ENCODE measurements at places on chromosomes 6 and 20.

GRCh38 chr6:82030761-82031503 lies 216.6 kb downstream of the IBTK start:
- no peak for DNase-seq

DNA sequence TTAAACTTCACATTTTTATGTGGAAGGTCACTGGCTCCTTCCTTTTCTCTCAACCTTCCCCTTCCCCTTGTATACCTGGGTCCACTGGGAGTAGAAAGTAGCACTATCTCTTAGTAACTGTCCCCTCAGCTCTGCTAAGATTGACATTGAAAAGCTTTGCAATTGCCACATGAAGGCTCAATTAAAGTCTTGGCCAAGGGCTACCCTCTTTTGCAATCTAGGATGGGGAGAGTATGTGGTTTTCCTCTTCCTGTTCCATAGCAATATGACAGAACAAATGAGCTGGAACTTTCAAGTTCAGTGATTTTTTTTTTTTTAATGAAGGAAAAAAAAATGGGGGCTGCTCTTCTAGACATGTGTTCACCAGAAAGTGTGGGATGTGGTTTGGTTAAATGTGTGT lies 37.1 kb downstream of the PROKR2 start:
- no peak for DNase-seq

GRCh38 chr20:21358737-21359136 lies 38.6 kb downstream of the NKX2-4 start:
- DNase-seq, result no peak

- no peak for DNase-seq
Measured at GRCh38 chr20:56731476-56731875, 102.4 kb downstream of the TFAP2C start.

DNA sequence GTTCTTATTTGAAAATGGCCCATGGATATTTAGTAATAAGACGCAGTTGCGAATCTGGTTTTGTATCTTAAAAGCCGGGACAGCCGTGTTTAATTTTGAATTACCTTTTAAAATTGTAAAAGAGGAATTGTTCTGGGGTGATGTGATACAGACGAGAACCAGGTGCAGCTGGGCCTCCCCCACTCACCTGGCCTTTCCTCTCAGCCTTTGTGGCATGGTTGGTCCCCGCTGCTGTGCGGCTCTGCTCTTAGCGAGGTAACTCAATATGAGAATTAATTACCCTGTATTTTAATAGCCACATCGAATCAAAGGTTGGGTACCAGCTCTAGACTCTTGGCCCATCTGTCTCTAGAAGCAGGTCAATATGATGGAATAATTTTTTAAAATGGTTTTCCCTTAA lies 56.5 kb upstream of the DACT2 start:
- DNase-seq, result no peak

DNA sequence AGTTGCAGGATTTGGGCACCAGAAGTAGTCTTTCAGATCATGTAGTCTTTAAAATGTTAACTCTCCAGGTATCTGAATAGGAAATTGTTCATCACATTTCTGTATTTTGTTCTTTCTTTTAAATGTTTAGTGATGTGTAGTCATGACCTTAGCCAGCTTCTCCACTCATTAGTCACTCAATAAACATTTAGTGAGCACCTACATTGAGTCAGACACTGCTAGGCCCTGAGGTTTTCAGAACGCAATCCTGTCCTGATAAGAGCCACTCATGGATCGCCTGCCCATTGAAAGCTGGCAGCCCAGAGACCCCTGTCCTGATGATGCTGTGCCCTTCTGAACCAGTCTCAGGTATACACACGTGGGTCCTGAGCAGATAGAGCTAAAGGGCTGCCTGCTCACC lies 163.4 kb upstream of the HEY2 start:
- peak; percentile 66 for DNase-seq

DNA sequence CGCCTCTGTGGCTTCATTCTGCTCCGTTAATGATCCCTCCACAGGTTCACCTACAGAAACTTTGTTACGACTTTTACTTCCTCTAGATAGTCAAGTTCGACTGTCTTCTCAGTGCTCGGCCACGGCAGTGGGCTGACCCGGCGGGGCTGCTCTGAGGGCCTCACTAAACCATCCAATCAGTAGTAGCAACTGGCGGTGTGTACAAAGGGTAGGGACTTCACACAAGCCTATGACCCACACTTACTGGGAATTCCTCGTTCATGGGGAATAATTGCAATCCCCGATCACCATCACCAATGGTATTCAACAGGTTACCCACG lies 1959.2 kb upstream of the DEFB115 start:
- no peak for DNase-seq

DNA sequence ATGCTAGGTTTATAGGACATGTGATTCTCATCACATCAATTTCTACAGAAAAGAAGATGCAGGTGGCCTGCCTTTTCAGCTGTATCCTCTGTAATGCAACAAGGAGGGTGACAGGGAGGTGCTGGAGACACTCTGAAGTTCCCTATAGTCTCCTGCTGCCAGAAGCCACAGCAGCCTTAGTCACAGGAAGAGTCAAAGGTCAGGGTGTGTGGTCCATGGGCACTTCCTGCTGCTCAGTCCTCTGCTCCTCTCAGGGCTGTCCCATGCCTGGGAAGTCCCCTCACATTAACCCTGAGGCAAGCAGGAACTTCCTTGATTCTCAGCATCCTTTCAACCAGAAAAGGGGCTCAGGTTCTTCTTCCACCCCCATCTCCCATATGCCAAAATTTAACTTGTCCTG lies 144.8 kb upstream of the FOXA2 start:
- DNase-seq, result no peak

DNA sequence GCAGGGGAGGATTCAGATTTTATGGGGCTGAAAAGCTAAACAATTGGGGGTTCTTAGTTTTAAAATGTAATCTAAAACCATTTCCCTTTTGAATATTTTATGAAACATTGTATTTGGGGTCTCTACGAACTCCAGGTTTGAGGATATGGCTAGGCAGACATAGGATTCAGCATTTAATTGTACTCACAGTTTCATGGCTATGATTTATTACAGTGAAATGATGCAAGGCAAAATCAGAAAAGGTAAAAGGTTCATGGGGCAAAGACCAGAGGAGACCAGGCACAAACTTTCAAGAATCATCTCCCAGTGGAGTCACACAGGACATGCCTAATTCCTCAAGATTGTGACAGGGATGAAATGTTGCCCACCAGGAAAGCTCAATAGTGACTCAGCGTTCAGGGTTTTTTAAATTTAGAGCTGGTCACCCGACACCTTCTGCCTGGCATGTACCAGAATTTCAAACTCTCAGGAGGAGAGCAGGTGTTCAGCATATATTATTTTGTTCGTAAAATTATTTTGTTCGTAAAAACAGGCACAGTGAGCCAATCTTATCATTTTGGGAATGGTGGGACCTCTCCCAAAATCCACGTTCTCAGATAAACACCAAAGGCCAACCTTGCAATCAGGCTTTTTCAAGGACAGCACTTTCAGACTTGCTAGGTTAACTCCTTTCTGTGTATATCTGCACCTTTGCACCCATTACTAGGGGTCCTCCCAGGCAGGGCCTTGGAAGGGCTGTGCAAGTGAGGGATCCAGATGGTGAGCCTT lies 270.3 kb downstream of the NKAIN2 start:
- DNase-seq, result no peak

- no peak for DNase-seq
Measured at GRCh38 chr6:166201878-166202277, 34.2 kb upstream of the TBXT start.

- DNase-seq, result no peak
Measured at GRCh38 chr6:112241820-112242429, 12.4 kb downstream of the LAMA4 start.

DNA sequence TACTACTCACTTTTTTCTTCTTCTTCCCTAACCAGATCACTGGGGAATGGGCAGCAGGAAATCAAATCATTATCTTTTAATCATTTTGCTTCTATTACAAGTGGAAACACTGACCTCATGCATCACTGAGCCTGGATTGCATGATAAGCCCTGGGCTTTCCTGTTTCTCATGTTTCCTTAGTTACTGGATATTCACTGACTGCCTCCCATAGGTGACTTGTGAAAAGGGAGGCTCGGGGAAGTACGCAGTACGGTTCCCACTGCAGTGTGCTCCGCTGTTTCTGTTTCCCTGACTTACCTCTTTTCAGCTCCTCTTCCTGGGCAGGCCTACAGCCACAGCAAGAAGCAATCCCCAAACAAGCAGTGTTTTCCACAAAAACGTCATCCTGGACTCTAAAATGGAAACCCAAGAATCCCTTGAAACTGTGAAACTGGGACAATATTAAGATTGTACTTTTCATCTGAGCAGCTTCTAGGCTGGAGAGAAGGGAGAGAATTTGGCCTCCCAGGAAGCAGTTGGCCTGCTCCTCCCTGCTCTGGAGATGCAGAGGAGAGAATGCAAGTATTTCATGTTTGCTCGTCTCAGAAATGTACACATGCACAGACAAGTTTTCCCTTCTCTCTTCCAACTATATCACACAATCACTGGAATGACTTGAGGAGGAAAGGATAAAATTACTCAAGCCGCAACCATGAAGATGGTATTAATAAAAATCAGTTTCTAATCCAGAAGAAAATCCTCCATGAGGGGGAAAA lies 13.1 kb downstream of the BTNL2 start:
- no peak for DNase-seq

DNA sequence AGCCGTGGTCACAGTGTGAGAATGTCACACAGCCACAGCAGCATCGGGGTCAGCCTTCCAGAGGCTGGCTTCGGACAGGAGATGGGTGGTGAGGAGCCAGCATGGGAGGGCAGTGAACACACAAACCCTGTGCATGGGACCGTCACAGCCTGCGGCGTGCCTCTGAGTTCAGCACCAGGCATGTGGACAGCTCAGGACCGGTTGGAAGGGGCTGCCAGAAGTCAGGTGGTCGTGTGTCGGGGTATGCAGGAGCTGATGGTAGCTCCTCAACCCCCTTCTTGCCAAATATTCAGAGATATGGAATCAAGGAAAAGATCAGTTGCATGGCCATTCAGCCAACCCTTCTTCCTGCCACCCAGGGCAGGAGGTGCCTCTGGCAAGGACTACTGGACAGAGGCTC lies 28.2 kb downstream of the MYT1 start:
- no peak for DNase-seq

- no peak for DNase-seq
Measured at GRCh38 chr6:92967362-92967761, 452.0 kb downstream of the EPHA7 start.

DNA sequence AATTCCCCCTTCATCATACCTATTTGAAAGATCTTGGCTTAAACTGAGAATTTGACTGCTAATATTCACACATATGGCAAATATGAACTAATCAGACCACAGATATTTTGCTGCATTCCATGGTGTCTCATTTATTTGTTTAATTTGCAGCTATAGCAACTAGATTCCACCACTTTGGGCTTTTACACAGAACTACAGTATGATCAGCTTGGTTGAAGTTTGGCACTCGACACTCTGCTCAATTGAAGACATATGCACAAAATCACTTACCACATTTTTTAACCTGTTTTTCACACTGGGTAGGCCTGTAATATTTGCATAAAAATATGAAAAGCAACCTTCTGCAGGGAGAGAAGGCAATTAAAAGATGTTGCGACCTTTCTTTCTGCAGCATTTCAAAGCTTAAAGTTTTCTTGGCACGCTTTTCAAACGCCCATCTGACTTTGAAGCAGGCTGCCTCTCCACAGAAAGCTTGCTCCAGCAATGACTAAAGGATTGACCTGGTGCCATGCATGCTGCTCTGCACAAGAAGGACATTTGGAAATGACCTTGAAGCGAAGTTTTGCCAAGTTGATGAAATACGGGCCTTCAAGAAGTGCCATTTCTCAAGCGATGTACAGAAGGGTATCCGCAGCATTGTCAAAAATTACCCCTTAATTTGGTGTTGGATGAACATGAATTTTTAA lies 126.7 kb downstream of the AIG1 start:
- peak; percentile 89 for DNase-seq

GRCh38 chr6:19896693-19897010 lies 59.5 kb downstream of the ID4 start:
- DNase-seq, result no peak

- no peak for DNase-seq
Measured at GRCh38 chr6:138862456-138862855, 66.6 kb downstream of the ECT2L start.

DNA sequence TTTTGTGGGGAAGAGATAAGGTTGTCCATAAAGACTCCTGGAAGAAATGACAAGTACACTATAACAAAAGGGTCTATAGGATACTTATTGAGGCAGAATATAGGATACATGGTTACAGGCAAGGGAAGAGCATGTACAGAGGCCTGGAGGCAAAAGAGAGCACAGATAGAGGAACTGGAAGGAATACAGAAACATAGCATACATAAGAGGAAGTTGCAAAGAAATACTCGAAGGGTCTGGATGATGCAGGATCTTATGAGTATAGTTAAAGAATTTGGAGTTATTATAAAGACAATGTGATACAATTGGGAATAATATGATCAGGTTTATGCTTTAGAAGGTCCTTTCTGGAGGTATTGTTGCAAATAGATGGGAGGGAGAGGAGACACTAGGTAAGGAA lies 592.7 kb upstream of the POU3F2 start:
- DNase-seq, result no peak

- DNase-seq, result no peak
Measured at GRCh38 chr6:111854683-111855082, 18.6 kb downstream of the FYN start.

GRCh38 chr20:6178537-6178936 lies 55.7 kb upstream of the FERMT1 start:
- DNase-seq, result peak; percentile 62

DNA sequence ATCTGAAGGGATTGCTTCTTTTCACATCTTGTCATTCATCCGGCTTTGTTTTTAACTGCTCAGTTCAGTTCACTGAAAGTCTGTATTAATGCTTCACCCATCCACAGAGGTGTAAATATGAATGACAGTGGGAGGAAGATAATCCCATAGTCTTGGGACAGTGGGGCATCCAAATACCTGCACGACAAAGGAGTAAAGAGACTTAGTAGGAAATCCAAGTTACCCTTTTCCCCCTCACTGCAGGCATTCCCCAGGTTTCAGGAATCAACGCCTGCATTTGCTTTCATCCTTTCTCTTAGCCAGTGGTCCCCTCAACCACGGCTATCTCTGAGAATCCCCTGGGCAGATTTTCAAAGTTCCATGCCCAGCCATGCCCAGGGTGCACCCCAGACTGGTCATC lies 110.2 kb downstream of the MYLK4 start:
- no peak for DNase-seq

GRCh38 chr6:34771727-34772126 lies 14.4 kb downstream of the SNRPC start:
- DNase-seq, result peak; percentile 72

GRCh38 chr6:139146317-139146726 lies 11.4 kb downstream of the HECA start:
- no peak for DNase-seq

GRCh38 chr6:5866547-5867051 lies 140.1 kb downstream of the NRN1 start:
- peak; percentile 52 for DNase-seq

GRCh38 chr20:34891166-34892062 lies 15.0 kb downstream of the ACSS2 start:
- peak; percentile 47 for DNase-seq

DNA sequence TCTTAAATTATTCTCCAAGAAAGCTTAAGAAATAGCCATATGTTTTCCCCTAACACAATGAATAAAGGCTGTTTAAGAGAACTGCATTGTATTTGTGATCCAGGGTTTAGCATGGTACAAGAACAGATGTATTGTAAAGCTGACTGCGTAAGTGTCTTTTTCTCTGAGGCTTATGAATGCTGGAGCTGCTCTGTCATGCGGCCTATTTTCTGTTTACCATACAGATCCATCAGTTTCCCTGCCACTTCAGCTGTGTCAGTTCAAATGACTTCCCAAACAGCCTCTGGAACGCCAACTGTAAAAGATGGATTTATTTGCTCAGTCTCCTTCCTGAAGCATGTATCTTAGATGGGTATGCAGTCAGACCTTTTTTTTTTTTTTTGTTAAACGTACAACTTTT lies 419.3 kb upstream of the HS3ST5 start:
- DNase-seq, result no peak
